ENCODE measurements at places on chromosomes 6 and 20. TPM values are rescaled to one million over a fixed set of nuclear protein-coding genes. Genes with fewer than 3 reads are reported as not detected.

- no peaks in the 10 kb centered on the region for H3K27me3 ChIP-seq
- no peak overlapping the region for H3K27ac ChIP-seq
- no peaks in the 10 kb centered on the region for H3K36me3 ChIP-seq
Observed at GRCh38 chr6:5199702-5200101, 61.0 kb downstream of the LYRM4 start.

FAM217A gene
- total RNA-seq: not detected

DNA sequence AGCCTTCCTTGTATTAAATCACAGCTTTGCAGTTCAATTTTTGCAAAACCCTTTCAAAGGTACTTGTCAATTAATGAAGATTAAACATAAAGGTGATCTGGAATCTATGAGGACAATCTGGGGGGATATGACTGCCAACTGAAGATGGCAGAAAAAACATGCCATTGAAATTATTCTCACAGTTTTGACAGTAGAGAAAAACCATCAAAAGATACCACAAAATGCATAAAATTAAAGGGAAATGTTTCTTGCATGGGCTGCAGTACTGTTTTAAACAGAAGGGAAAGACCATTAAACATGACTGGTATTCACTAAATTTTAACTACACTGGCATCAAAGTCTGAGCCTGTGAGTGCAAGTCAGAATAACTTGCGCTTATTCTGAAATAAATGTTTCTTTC is 194.2 kb downstream of the ATXN1 start:
- H3K4me1 ChIP-seq: no peaks in the 10 kb centered on the region
- H3K36me3 ChIP-seq: peaks cover 9% of the 10 kb centered on the region
- H3K27ac ChIP-seq: no peak overlapping the region
- no peaks in the 10 kb centered on the region for H3K27me3 ChIP-seq

DNA sequence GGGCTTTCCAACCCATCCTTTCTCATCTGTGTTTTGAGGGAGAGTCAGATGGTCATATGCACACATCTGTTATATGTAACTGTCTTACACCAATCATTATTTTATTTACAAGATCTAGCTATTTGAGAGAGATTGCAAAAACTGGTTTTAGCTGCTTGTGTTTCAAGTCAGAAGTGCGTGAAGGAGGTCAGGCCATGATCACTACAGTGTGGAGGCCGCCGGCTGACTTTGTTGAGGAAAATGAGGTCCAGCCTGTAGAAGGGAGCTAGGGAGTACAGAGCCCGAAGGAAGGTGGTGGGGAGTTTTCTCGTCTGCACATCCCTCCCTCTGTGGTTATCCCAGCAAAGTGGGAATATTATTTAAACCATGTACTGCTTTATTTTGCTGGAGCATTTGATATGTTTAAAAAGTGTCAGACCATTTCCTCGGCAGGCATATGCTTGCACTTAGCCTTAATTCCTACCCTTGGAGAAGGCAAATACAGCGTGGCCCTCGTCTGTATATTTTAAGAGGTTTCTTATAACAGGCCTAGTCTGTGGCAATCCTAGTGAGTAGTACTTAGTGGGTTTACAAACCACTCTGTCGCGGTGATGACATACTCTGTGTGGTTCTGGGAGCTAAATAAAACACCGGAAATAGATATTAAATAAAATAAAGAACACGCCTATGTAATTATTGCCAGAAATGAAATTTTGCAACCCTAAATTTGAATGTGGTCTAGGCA is 95.6 kb downstream of the UST start:
- no peaks in the 10 kb centered on the region for H3K27me3 ChIP-seq
- no peak for DNase-seq
- H3K36me3 ChIP-seq: no peaks in the 10 kb centered on the region
- H3K27ac ChIP-seq: no peak overlapping the region

RAB22A gene
- total RNA-seq: 21.5 TPM

HCRTR2 gene
- total RNA-seq: not detected

DNA sequence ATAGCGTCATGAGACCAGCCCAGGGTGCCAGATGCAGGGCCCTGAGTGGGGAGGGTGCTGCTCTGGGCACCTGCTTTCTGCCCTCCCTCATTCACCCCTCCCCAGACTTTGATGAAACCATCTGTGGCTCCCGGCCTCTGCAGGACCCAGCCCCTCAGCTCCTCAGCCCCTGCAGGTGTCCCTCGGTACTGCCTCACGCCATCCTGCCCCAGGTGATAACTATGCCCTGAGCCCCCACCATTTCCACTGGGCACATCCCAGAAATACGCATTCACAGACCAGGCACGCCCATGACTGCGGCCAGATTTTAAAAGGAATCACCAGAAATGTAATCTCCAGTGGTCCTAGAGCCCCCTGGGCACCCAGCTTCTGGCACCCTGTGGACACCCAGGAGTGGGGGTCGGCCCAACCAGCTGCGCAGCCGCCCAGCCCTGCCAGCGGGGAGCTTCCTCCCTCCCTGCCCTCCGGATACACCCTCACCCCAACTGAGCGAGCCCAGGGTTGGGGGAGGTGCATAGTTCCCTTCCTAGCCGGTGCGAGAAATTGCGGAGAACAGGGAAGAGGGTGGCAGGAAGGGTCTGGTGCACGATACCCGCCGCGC is 615 bp upstream of the NTSR1 start:
- H3K27ac ChIP-seq: no peak overlapping the region
- peaks cover 33% of the 10 kb centered on the region for H3K4me1 ChIP-seq
- peak overlapping the region; percentile 54 for H3K4me3 ChIP-seq
- DNase-seq: no peak

THBD gene
- total RNA-seq: 0.06 TPM

GRCh38 chr6:93575495-93576267 is 156.3 kb upstream of the EPHA7 start:
- no peaks in the 10 kb centered on the region for H3K4me1 ChIP-seq
- H3K4me3 ChIP-seq: no peak overlapping the region
- no peak overlapping the region for H3K27ac ChIP-seq
- no peaks in the 10 kb centered on the region for H3K36me3 ChIP-seq
- DNase-seq: no peak
- H3K27me3 ChIP-seq: no peaks in the 10 kb centered on the region

MOG gene
- not detected for total RNA-seq

GPX5 gene
- not detected for total RNA-seq

DNA sequence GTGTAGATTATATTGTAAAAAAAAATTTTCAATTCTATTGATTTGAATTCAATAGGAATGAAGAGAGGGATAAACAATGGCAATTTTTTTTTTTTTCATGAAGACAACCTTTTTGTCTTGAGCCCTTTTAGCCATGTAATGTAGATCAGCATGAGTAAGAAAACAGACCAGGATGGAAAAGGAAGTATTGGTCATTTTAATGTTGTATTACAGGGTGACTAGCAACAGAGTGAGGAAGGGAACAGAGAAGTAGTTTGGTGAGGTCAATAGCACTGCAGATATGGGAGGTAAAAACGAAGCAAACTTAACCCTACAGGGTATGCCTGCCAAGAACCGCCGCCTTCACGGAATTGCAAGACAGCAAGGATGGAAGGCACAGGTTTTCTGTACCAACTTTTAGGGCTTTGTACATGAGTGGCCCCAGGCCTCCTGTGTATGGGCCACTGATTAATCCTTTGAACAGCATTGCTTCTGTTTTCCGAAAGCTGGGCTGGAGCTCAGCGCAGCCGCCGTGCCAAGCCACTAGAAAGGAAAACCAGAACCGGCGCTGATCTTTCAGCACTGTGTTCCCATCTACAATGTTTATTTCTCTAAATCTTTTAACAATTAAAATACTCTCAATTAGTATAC is 383.7 kb downstream of the CENPW start:
- H3K4me3 ChIP-seq: no peak overlapping the region
- peaks cover 36% of the 10 kb centered on the region for H3K4me1 ChIP-seq
- DNase-seq: no peak
- H3K27me3 ChIP-seq: no peaks in the 10 kb centered on the region
- H3K36me3 ChIP-seq: no peaks in the 10 kb centered on the region

GRCh38 chr6:30683183-30683979 is 3.1 kb downstream of the PPP1R18 start:
- H3K27ac ChIP-seq: peak overlapping the region; percentile 95
- H3K36me3 ChIP-seq: peaks cover 74% of the 10 kb centered on the region
- no peaks in the 10 kb centered on the region for H3K27me3 ChIP-seq
- no peak for DNase-seq
- H3K4me1 ChIP-seq: peaks cover 61% of the 10 kb centered on the region
- H3K4me3 ChIP-seq: peak overlapping the region; percentile 92

NECAB3 gene
- 28.8 TPM for total RNA-seq

DNA sequence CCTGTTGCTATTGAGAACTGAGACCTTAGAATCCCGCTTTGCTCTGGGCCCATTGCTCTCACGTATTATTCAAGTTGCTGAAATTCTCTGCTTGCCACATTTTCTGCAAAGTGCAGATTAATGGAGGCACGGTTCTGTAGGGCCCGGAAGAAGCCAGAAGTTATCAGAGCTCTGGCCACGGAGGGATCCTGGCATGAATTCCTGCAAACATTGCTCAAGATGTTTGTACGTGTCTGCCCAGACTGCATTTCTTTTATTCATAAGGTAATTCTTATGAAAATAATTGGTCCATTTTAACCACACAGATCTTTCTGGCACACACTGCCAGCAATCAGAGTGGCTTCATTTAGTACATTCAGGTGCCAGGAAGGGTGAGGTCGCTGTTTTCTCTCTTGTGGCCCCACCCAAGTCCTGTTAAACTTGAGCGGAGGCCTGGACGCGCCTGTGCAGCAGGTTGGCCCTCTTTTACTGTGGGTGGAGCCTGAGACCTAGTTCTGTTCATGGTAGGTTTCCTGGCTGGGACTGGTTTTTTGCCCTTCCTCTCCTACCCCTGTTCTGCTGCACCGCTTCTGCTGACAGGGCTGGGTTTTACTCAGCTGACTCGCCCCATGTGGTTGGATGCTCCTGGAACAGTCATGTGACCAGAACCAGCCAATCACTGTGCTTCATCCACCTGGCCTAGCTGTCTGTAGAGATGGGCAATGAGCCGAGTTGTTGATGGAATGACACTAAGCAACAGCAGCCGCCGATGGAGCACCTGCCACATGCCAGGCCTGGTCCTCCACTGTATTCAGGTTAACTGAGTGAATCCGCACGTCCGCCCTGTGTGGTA is 230.2 kb downstream of the CDH4 start:
- H3K36me3 ChIP-seq: peaks cover 11% of the 10 kb centered on the region
- no peak for DNase-seq
- H3K27me3 ChIP-seq: no peaks in the 10 kb centered on the region
- H3K4me3 ChIP-seq: no peak overlapping the region
- no peak overlapping the region for H3K27ac ChIP-seq
- no peaks in the 10 kb centered on the region for H3K4me1 ChIP-seq

DNA sequence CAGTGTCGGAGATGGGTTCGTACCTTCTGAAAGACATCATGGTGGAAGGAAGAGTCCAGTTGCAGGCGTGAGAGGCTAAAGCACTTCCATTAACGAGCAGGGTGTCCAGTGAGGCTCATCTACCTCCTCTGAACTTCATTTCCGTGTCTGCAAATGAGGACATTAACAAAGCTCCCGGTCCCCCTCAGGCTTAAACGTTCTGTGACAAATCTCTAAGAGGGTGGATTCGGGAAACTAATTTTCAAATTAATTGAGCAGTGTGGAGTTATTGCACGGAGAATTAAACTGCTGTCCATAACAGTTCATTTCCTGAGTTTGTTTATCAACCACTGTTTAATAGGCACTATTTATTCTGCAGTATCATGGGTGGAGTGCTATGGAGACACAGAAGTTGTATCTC is 68.2 kb downstream of the TRMT6 start:
- peaks cover 29% of the 10 kb centered on the region for H3K27me3 ChIP-seq
- H3K36me3 ChIP-seq: no peaks in the 10 kb centered on the region
- H3K4me3 ChIP-seq: no peak overlapping the region
- peaks cover 8% of the 10 kb centered on the region for H3K4me1 ChIP-seq
- no peak overlapping the region for H3K27ac ChIP-seq
- DNase-seq: no peak

DNA sequence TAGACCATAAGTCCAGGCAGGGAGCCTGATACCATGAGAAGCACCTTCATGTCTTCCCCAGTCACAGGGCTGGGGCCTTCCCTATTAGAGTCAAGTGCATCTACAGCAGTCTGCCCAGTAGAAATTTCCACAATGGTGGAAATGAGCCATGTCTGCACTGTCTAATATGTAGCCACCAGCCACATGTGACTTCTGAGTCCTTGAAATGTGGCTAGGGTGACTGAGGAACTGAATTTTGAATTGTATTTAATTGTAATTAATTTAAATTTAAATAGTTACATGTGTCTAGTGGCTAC is 300.2 kb downstream of the CLIC5 start:
- no peaks in the 10 kb centered on the region for H3K27me3 ChIP-seq
- DNase-seq: no peak
- H3K36me3 ChIP-seq: no peaks in the 10 kb centered on the region
- no peak overlapping the region for H3K27ac ChIP-seq
- peaks cover 58% of the 10 kb centered on the region for H3K4me1 ChIP-seq

DNA sequence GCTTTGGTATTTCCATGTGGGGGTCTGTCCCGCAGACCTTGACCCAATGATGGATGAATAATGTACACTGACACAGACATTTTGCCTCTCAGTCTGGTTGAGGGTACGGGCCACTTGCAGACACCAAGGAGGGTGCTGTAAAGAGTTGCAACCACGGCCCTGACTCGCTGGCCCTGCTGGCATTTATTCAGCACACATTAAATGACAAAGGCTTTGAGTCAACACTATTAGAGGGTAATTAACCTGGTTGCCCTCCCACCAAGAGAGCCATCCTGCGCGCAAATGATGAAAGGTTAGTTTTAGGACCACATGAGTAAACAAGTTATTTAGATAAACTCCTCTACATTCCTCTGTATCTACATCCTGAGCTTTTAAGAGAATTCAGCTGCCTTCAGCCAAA is 308.9 kb upstream of the MMS22L start:
- H3K4me1 ChIP-seq: no peaks in the 10 kb centered on the region
- H3K4me3 ChIP-seq: no peak overlapping the region
- peaks cover 2% of the 10 kb centered on the region for H3K27me3 ChIP-seq

- no peaks in the 10 kb centered on the region for H3K27me3 ChIP-seq
- no peaks in the 10 kb centered on the region for H3K4me1 ChIP-seq
- no peak overlapping the region for H3K27ac ChIP-seq
- no peaks in the 10 kb centered on the region for H3K36me3 ChIP-seq
Observed at GRCh38 chr6:96022225-96022624, 6.5 kb downstream of the FUT9 start.

C20orf202 gene
- total RNA-seq: not detected

FKBP1A gene
- 437 TPM for total RNA-seq

DNA sequence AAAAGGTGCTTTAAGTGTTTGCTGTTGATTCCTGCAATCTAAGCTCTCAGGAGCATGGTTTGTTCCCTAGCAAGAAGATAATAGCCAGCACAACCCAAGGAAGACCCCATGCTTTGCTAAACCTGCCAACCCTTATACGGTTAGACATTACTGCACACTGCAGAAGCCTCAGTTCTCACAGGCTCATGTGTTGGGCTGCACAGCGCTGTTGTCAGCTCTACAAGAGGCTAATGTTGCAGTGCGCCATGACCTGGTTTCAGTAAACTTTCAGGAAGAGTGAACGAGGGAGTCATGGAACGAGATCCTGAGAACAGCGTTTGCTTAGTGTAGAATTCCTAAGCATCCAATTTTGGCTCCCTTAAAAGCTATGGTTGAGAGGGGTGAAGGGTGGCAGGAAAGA is 218.5 kb downstream of the ARHGAP18 start:
- peak overlapping the region; percentile 100 for H3K27ac ChIP-seq
- H3K4me3 ChIP-seq: peak overlapping the region; percentile 87
- H3K27me3 ChIP-seq: peaks cover 6% of the 10 kb centered on the region
- peaks cover 33% of the 10 kb centered on the region for H3K36me3 ChIP-seq

Data from HFFc6 (cell line).